ENCODE measurements at places on chromosomes 7 and 10.

DNA sequence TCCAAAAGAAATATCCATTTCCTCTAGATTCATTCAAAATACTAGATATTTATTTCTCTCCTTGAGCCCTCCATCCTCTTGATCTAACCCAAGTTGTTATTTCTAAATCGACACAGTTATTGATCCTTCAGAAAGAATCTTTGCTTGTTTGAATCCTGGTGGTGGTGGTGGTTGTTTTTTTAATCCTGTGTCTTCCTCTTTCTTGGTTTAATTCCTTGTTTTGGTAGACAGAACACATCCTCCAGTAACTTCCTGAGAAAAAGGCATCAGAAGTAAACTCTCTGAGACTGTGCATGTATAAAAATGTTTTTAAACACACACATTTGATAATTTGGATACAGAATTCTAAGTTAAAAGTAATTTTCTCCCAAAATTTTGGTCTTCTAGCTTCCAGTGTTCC is 49.9 kb downstream of the SIRT1 start:
- no peak for DNase-seq

GRCh38 chr7:143217806-143218205 is 4.0 kb upstream of the TAS2R40 start:
- no peak for DNase-seq

- DNase-seq = no peak
Observed at GRCh38 chr7:46202379-46202778, 281.3 kb upstream of the IGFBP3 start.

DNA sequence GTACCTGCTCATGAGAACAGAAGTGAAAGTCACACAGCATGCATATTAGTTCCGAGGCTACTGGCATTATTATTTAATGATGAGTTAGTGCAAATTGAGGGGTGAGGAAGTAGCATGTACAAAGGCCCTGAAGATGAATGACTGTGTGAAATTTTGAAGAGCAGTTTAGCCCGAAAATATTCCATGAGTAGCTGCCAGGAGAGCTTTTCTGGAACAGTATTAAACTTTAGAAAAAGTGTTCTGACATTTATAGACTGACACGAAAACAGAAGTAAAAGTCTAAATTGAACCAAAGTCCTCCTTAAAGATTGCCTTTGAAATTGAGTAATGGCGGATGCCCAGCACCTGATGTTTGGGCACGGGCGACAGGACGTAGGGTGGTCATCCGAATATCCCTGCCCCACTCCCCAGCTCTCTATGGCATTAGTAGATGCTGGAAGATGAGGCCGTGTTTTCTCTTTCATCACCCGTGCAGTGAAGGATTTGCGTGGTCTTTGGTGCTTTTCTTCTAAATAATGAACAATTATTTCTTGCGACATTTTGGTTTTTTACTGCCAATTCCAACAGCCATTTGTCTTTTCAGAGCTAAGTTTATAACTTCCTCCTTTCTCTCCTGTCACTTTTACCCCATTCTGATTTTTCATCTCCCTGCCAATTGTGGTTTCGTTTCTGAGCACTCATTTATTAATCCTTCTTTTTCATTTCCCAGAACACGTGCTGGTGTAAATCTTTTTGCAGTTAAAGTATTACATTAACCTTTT is 192.6 kb downstream of the MGMT start:
- DNase-seq = no peak

- no peak for DNase-seq
Observed at GRCh38 chr7:66118603-66119002, 4.0 kb downstream of the CRCP start.

GRCh38 chr10:88408096-88408495 is 175.0 kb downstream of the RNLS start:
- DNase-seq = no peak

GRCh38 chr10:83184641-83185040 is 954.7 kb upstream of the GHITM start:
- DNase-seq = no peak

DNA sequence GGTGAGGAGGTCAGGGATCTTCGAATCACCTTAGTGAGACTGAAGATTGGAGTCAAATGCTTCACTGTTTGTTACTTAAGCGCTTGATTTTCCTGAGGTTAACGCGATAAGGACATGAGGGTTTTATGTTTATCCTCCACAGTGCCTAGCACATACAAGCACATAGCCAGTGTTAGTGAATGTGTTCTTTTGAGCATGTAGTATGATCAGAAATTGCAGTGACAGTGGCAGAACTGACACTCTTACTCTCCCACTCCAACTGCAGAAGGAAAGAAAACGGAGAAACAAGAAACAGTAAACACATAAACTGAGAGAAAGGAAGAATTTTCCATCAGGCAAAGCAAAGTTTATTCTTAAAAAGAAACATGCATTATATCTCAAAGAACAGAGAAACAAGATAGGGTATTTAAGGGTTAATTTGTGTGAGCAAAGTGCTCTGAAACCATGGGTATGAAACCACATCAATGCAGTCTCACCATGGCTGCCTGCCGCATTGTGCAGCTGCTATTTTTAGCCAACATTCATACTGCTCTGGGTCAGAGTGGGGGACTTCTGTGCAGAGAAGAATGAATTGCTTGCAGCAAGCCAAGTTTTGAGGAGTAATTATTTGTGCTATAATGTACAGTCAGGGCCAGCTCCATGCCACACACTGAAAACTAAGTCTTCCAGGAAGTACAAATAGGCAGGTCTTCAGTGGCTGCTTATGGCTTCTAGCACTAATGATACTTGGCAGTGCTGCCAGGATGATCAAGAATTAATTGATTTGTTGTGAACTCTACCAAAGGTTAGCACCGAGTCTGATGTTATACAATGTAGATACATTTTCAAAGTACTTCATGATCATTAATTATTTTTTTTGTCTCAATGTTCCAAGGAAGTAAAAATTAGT is 152.0 kb downstream of the MACC1 start:
- DNase-seq = no peak

DNA sequence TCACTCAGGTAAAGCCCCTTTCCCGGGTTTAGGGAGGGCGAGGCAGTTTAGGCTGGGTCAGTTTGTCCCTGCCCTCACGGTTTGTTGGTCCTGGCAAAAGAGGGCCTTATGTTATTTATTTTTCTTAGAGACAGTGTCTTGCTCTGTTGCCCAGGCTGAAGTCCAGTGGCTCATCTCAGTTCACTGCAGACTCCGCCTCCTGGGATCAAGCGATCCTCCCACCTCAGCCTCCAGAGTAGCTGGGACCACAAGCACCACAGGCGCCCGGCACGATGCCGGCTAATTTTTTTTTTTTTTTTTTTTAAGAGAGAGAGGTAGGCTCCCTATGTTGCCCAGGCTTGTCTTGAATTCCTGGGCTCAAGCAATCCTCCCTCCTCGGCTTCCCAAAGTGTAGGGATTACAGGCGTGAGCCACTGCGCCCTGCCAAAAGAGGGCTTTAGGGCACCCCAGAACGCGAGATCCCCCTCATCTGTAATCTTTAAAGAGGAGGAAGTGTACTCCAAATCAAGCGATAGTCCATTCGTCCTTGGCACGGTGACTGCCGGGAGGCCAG is 626 bp upstream of the BMS1 start:
- DNase-seq = no peak

DNA sequence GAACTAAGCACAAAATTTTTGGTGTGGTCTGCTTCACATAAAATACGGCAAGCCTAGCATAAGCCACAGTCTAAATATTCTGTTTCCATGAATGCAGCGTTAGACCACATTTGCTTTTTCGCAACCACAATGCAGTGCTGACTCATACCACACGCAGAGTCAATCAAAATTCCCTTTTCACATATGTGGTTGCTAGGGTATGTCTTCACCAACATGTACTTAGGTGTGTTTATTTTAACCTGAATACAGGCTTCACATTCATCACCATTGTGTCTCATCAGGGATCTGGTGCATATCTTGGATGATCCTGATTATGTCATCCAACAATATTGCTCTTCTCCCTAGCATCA is 90.8 kb downstream of the CHN2 start:
- DNase-seq = peak; percentile 11

DNA sequence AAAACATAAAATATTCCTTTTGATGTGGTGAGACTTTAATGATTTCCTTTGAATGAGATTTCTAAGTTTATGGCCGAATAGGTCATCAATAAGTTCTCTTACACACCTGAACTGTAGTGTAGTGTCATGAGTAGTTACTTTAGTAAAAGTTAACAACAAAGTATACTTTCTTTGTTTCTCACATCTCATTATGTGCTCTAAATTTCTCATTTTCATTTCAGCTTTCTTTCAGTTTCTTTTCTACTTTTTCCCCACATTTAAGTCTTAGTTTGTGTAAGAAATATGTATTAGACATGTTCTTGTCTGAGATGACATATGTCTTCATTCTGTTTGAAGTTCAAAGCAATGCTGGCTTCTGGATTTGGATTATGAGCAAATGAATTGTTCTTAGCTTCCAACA is 348.1 kb downstream of the ANKRD7 start:
- DNase-seq = no peak

DNA sequence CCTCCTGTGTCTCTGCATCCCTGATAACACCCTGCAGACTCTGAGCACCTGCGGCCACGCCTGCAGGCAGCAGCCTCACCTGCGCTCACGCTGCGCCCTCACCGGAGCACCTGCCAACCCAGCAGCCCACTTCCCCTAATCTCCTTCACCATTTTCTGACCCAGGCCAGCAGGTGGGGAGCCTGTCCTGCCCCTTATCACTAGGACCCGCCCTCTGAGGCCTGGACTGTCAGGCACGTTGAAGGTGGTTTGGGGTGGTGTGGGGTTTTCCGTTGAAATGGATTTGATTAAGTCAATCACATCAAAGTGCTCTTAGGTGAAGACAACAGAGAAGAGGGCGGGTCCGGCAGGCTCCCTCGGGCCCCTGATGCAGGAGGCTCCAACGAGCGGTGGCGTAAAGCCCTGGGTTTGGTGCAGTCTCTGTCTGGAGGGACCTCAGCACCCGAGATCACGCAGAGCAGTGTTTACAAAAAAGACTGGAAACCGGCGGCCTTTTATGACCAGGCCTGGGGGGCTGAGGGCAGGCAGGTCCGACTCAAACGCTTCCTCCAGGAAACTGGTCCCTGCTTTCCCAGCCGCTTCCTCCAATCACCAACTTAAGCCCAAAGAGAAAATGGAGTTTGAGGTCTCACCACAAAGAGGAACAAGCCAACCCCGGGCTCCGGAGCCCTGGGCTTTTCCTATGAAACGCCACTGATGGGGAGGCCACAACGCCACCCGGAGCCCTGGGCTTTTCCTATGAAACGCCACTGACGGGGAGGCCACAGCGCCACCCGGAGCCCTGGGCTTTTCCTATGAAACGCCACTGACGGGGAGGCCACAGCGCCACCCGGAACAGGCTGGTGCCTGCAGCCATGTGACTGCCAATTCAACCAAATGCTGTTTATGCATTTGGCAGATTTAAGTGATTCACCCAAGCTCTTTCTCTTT is 45.5 kb downstream of the DPYSL4 start:
- DNase-seq = peak; percentile 37

DNA sequence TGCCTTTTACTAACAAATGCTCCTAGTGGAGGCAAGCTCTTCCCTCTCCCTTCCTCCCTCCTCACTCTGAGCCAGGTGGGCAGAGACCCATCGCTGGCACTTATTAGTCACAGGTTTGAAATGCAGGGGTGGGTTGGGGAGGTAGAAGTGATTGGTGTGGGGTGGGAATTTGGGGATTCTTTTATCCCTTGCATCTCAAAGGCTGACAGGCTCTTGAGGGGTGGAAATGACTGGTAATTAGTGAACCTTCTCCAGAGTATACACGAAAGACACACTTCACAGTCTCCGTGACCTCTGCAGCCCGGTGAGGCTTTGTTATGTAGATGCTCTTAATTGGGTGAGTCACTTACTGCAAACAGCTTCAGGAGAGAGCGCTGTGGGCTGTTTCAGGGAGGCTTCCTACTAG is 13.9 kb upstream of the LRMDA start:
- no peak for DNase-seq

- DNase-seq = no peak
Observed at GRCh38 chr7:100895701-100895955, at the start of gene ACHE. ACHE (minus strand) TSS chr7:100895888; CDS start chr7:100894232, 1,656 bp downstream.

DNA sequence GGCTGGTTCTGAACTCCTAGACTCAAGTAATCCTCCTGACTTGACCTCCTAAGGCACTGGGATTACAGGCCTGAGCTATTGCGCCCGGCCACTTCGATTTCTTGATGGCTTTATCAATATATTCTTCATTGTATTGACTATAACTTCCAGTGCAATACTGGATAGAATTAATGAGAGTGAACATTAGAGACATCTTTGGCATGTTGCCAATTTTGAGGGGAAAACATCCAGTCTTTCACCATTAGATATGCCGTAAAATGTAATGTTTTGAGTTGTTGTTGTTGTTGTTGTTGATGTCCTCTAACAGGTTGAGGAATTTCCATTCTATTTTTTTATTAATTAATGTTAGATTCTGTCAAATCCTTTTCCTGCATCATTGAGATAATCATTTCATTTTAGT is 578.9 kb downstream of the ZWINT start:
- no peak for DNase-seq
